ENCODE measurements at places on chromosomes 1 and 21. TPM values are rescaled to one million over a fixed set of nuclear protein-coding genes. Genes with fewer than 3 reads are reported as not detected.

Gene VAV3
- 1.7 TPM for total RNA-seq

- no peaks in the 10 kb centered on the region for H3K27me3 ChIP-seq
- H3K36me3 ChIP-seq = no peaks in the 10 kb centered on the region
- DNase-seq = no peak
- no peak overlapping the region for H3K4me3 ChIP-seq
Measured at GRCh38 chr1:145967288-145967687, 2.8 kb downstream of the POLR3GL start.

- no peaks in the 10 kb centered on the region for H3K36me3 ChIP-seq
- no peak for DNase-seq
- no peaks in the 10 kb centered on the region for H3K27me3 ChIP-seq
- H3K4me1 ChIP-seq = no peaks in the 10 kb centered on the region
- H3K4me3 ChIP-seq = no peak overlapping the region
- H3K27ac ChIP-seq = no peak overlapping the region
Measured at GRCh38 chr21:18588001-18588662, 184.5 kb upstream of the TMPRSS15 start.

Gene MAP3K21
- total RNA-seq = 18.3 TPM

- H3K27me3 ChIP-seq = no peaks in the 10 kb centered on the region
- no peak for DNase-seq
- no peaks in the 10 kb centered on the region for H3K4me1 ChIP-seq
- H3K36me3 ChIP-seq = no peaks in the 10 kb centered on the region
Measured at GRCh38 chr1:27473755-27474154, 16.2 kb downstream of the WASF2 start.

DNA sequence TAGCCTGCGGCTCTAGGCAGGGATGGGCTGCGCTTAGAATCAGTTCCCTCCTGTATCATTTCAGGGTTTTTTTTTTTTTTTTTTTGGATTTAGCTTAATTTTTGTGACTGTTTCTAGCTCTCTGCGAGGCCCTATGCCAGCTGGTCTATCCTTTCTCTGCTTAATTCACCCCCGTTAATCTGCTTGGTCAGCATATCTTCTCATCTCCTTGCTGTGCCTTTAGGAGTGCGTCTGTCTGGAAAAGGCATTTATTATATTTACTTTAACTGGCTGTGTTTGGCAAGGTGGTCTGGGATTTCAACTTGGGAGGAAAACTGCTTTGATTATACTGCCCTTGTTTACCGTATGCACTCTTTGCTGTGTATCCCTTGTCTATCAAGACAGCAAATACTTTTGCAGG lies 184.8 kb upstream of the KIAA0040 start:
- H3K4me3 ChIP-seq = no peak overlapping the region
- no peaks in the 10 kb centered on the region for H3K4me1 ChIP-seq
- H3K27me3 ChIP-seq = peaks cover 45% of the 10 kb centered on the region
- H3K27ac ChIP-seq = no peak overlapping the region
- H3K36me3 ChIP-seq = no peaks in the 10 kb centered on the region

- no peak for DNase-seq
- peaks cover 65% of the 10 kb centered on the region for H3K36me3 ChIP-seq
- H3K4me1 ChIP-seq = peaks cover 49% of the 10 kb centered on the region
- H3K4me3 ChIP-seq = peak overlapping the region; percentile 91
- H3K27ac ChIP-seq = peak overlapping the region; percentile 96
Measured at GRCh38 chr1:8874230-8875201, 4.0 kb downstream of the ENO1 start.

Gene MANEAL
- 13.1 TPM for total RNA-seq

DNA sequence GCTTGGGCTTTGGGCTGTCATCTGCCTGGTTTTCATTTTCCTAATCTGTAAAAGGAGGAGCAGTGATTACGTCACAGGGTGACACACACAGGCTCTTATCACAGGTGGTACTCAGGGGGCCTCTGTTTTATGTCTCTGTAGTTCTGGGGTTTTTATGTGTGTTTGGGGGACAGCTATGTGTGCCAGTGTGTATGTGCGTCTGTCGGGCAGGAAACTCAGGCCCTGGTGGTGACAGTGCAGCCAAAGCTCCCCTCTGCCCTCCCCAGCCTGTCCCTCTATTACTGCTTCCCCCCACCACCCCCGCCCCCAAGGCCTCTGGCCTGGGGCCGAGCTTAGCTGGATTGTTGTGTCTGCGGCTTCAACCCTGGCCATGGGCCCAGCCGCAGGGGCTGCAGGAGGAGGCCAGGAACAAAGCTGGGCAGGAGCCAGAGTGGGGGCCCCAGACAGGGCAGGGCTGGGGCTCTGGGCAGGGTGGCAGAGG lies 13.3 kb downstream of the MFAP2 start:
- H3K27ac ChIP-seq = no peak overlapping the region
- no peaks in the 10 kb centered on the region for H3K27me3 ChIP-seq
- H3K36me3 ChIP-seq = no peaks in the 10 kb centered on the region
- DNase-seq = no peak
- no peaks in the 10 kb centered on the region for H3K4me1 ChIP-seq
- no peak overlapping the region for H3K4me3 ChIP-seq

DNA sequence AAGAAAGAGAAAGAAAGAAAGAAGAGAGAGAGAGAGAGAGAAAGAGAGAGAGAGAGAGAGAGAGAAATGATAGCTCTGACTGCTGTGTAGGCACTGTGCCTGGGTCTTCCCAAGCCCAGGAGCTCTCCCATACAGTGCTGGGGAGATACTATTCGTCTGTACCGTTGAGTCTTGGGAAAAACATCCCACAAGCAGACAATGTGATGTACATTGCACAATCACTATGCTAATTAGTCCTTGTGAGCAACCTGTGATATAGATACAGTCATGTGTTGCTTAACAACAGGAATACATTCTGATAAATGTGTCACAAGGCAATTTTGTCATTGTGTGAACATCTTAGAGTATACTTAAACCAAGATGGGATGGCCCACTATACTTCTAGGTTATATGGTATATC lies 381.0 kb downstream of the HHAT start:
- no peaks in the 10 kb centered on the region for H3K36me3 ChIP-seq
- no peak for DNase-seq
- H3K4me1 ChIP-seq = no peaks in the 10 kb centered on the region
- H3K27ac ChIP-seq = no peak overlapping the region
- no peak overlapping the region for H3K4me3 ChIP-seq

- H3K4me3 ChIP-seq = no peak overlapping the region
- H3K36me3 ChIP-seq = no peaks in the 10 kb centered on the region
- no peaks in the 10 kb centered on the region for H3K27me3 ChIP-seq
- no peak for DNase-seq
Measured at GRCh38 chr1:220875260-220875659, 4.0 kb upstream of the HLX start.

DNA sequence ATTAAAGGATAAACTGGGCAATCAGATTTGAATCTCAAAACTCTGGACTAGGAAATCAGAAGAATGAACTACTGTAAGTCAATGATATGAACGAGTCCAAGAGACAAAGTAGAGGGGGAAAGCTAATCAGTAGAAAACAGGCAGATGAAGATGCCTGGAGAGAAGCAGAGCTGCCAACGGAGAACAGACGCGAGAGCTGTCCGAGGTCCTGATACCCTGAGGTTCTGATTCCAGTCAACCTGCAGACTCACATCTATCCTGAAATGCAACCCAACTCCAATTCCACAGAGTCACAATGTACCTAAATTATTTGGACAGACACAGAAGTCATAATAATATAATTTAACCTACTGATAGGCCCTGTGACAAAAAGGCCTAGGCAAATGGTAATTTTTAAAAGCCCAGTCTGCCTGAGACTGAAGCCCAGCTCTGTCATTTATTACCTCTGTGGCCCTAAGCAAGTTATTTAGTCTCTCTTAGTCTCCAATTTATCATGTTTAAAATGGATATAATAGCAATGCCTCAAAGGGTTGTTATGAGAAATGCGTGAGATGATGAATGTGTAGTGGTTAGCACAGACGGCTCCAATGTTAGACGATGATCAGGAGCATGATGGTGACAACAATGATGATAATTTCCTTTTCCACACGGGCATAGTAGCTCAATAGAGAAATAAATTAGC lies 33.4 kb downstream of the RGS7 start:
- H3K27me3 ChIP-seq = no peaks in the 10 kb centered on the region
- no peaks in the 10 kb centered on the region for H3K36me3 ChIP-seq
- no peak for DNase-seq
- no peaks in the 10 kb centered on the region for H3K4me1 ChIP-seq

Gene SLFNL1
- total RNA-seq = 0.35 TPM

DNA sequence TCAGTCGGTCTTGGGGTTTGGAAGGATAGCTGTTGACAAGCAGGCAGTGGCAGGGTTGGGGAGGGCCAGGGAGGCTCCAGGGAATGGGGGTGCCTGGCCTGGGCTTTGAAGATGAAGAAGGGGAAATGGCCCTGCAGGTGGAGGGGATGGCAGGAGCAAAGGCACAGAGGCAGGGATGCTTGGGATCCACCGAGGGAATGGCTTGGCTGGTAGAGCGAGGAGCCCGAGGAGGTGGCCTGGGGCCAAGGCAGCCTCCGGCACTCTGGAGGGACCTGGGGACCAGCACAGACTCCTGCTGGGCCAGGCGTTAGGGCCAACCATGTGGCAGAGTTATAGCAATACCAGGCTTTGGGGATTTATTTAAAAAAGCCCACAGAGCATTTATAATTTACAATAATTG lies 62.9 kb upstream of the EDN2 start:
- H3K4me3 ChIP-seq = no peak overlapping the region
- DNase-seq = no peak
- no peaks in the 10 kb centered on the region for H3K27me3 ChIP-seq
